ENCODE measurements at places on chromosomes 1 and 21. TPM values are rescaled to one million over a fixed set of nuclear protein-coding genes. Genes with fewer than 3 reads are reported as not detected.

The ADAM30 gene
- polyA plus RNA-seq: not detected

The ETNK2 gene
- 0.18 TPM for polyA plus RNA-seq

DNA sequence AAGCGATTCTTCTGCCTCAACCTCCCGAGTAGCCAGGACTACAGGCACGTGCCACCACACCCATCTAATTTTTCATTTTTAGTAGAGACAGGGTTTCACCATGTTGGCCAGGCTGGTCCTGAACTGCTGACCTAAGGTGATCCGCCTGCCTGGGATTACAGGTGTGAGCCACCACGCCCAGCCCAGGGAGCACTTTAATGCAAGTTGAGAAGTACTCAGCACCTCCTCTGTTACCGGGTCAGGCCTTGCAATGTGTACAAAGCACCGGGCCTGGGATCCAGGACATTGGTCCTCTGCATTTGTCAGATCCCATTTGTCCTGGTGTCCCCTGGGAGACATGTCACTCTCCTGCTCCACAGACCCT lies 143.6 kb downstream of the TOMM20 start:
- DNase-seq: no peak
- H3K27ac ChIP-seq: peak overlapping the region; percentile 21
- no peaks in the 10 kb centered on the region for H3K27me3 ChIP-seq
- peaks cover 34% of the 10 kb centered on the region for H3K4me1 ChIP-seq

The OR2L8 gene
- not detected for polyA plus RNA-seq

The ATAD3C gene
- polyA plus RNA-seq: not detected

The CTSE gene
- not detected for polyA plus RNA-seq

DNA sequence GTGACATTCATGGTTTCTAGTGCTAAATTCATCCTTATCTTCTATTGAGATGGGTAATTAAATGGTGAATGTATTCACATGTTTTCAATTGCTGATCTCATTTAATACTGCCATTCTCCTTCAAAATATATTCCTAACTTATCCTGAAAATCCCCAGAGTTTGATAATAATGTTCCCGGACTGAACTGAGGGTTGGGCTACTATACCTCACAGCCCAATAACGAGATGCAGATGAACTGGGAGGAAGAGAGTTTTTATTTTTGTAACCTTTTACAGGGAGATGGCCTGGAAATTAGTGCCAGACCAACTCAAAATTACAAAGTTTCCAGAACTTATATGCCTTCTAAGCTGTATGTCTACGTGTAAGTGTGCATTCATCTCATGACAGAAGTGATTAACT lies 210.8 kb downstream of the APP start:
- H3K4me1 ChIP-seq: peaks cover 28% of the 10 kb centered on the region
- no peak for DNase-seq
- no peaks in the 10 kb centered on the region for H3K27me3 ChIP-seq

The C8B gene
- polyA plus RNA-seq: not detected

GRCh38 chr1:40352126-40352525 lies 21.4 kb upstream of the SMAP2 start:
- H3K27me3 ChIP-seq: no peaks in the 10 kb centered on the region
- H3K36me3 ChIP-seq: no peaks in the 10 kb centered on the region
- peak overlapping the region; percentile 91 for H3K27ac ChIP-seq
- H3K4me3 ChIP-seq: peak overlapping the region; percentile 68

The KRTAP12-3 gene
- polyA plus RNA-seq: not detected

GRCh38 chr1:94202241-94202640 lies 35.1 kb downstream of the ARHGAP29 start:
- no peak for DNase-seq
- H3K4me3 ChIP-seq: no peak overlapping the region
- H3K27ac ChIP-seq: no peak overlapping the region

DNA sequence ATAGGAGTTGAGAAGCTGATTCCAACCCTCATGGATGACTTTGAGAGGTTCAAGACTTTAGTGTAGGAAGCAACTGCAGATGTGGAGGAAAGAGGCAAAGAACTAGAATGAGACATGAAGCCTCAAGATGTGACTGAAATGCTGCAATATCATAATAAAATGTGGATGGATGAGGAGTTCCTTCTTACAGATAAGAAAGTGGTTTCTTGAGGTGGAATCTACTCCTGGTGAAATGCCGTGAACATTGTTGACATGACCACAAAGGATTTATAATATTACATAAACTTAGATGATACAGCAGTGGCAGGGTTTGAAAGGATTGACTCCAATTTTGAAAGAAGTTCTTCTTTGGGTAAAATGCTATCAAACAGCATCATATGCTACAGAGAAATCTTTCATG lies 28.8 kb downstream of the LTN1 start:
- H3K27ac ChIP-seq: no peak overlapping the region
- no peaks in the 10 kb centered on the region for H3K27me3 ChIP-seq
- no peak for DNase-seq
- H3K36me3 ChIP-seq: peaks cover 24% of the 10 kb centered on the region
- H3K4me1 ChIP-seq: no peaks in the 10 kb centered on the region

The CACNA1S gene
- not detected for polyA plus RNA-seq

DNA sequence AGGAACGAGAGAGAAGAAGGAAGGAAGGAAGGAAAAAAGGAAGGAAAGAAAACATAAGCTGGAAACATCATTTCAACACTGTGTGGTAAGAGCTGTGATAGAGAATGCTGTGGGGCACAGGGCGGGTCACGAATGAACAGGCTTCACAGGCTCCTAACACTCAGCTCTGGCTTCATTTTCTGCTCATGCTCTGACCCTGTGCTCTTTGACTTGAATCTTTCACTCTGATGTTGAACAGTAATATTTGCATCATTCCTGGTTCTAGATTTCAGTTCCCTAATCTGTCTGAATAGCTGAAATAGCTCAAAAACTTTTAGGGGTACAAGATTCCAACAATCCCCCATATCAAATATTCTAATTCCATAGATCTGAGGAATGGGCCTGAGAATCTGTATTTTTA lies 207.3 kb downstream of the LHX8 start:
- peak overlapping the region; percentile 8 for H3K27ac ChIP-seq
- H3K4me1 ChIP-seq: no peaks in the 10 kb centered on the region
- H3K36me3 ChIP-seq: no peaks in the 10 kb centered on the region
- DNase-seq: no peak
